ENCODE measurements at places on chromosomes 12 and 14. TPM values are rescaled to one million over a fixed set of nuclear protein-coding genes. Genes with fewer than 3 reads are reported as not detected.

The SLC10A1 gene
- total RNA-seq, result not detected

The ANKS1B gene
- 30.0 TPM for total RNA-seq

The SELPLG gene
- 13.0 TPM for total RNA-seq

The LPAR5 gene
- total RNA-seq, result 2.5 TPM

The KRT72 gene
- not detected for total RNA-seq

The TMEM63C gene
- 0.06 TPM for total RNA-seq

The DDX23 gene
- total RNA-seq, result 52.2 TPM

The TMEM119 gene
- 21.1 TPM for total RNA-seq

The ORAI1 gene
- total RNA-seq, result 11.0 TPM

The DLK1 gene
- not detected for total RNA-seq

The REP15 gene
- total RNA-seq, result 4.3 TPM

GRCh38 chr12:124405592-124405991 lies 110.7 kb downstream of the RFLNA start:
- no peaks in the 10 kb centered on the region for H3K36me3 ChIP-seq
- H3K4me3 ChIP-seq, result no peak overlapping the region
- H3K27ac ChIP-seq, result no peak overlapping the region
- no peaks in the 10 kb centered on the region for H3K4me1 ChIP-seq
- no peaks in the 10 kb centered on the region for H3K27me3 ChIP-seq

DNA sequence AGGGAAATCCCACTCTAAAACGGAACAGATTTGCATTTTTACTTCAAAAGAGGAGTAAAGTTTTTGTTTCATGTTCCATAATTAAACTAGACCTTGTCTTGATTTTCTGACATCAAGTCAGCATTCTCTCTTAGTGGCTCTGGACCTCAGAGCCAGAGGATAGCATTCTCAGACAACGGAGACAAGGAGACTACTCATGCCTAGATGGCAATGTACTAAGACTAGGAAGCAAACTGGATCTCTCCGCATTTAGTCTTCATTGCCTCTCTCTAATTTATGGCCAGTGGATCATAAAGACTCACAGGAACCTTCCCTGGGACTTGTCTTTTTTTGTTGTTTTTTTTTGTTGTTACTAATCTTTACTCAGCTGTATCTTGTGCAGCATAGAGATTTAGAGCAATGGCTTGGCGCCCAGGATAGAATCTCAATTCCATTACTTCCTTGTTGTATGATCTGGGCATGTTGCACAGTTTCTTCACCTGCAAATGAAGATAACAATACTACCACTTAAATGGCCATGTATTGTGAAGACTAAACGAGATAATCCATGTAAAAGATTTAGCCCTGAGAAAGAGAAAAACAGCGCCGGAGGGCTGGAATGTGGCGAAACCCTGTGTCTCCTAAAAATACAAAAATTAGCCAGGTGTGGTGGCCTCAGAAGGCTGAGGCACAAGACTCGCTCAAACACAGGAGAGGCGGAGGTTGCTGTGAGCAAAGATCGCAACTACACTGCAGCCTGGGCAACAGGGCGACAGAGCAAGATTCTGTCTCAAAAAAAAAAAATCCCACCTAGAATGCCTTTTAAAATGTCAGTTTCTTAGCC lies 4.0 kb upstream of the GEMIN2 start:
- no peak for DNase-seq
- H3K4me3 ChIP-seq, result no peak overlapping the region
- H3K36me3 ChIP-seq, result no peaks in the 10 kb centered on the region
- H3K27ac ChIP-seq, result no peak overlapping the region
- H3K27me3 ChIP-seq, result no peaks in the 10 kb centered on the region
- no peaks in the 10 kb centered on the region for H3K4me1 ChIP-seq

DNA sequence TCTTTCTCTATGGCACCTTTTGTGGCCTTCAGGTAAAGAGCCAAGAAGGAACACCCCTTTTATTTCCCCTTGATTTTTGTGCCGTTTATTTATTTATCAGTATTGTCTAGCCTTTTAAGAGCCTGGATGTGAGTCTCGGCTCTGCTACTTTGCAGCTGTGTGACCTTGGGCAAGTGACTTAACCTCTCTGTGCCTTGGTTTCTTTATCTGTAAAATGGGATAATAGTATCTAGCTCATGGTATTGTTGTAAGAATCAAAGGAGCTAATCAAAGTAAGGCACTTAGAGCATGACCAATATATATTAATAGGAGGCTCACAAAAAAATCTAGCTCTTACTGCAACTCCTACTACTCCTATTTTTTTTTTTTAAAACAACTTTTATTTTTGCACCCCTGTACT lies 179.7 kb downstream of the CHST11 start:
- H3K36me3 ChIP-seq, result no peaks in the 10 kb centered on the region
- no peaks in the 10 kb centered on the region for H3K4me1 ChIP-seq
- DNase-seq, result no peak

DNA sequence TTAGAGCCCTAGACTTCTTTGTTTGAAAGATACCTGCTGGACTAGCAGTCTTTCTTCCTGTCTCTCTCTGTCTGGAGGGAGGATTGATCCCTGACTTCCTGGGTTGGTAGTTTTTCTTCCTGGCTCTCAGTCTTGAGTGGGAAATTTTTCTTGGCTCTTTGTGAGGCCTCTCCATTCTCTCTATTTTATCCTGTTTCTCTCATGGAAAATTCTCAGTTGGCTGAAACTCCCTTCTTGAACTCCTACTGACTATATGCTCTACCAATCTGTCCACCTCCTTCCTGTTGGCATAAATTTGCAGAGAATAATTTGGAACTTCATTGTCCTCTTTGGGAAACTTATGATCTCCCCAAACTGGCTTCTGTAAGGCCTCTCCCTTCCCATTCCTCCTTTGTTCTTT lies 24.1 kb upstream of the MUCL1 start:
- no peaks in the 10 kb centered on the region for H3K27me3 ChIP-seq
- no peaks in the 10 kb centered on the region for H3K36me3 ChIP-seq
- no peak overlapping the region for H3K27ac ChIP-seq
- no peaks in the 10 kb centered on the region for H3K4me1 ChIP-seq
- no peak for DNase-seq

DNA sequence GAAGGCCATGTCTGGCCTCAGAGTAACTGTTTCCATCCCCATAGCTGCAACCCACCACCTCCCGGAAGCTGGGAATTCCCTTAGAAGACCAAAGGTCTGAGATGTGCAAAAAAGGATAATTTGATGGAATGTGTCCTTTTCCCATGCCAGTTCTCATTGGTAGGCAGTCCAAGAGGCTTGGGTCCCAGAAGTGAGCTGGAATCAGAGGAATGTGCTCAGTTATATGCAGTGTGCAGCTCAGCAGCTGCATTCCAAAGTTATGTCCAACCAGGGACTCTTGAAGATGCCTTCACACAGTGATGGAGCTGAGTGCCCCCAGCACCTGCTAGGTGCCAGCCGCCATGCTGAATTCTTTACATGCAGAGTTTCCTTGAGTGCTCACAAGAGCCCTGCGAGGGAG lies 583.9 kb upstream of the TBX3 start:
- H3K36me3 ChIP-seq, result no peaks in the 10 kb centered on the region
- no peaks in the 10 kb centered on the region for H3K27me3 ChIP-seq
- H3K4me1 ChIP-seq, result no peaks in the 10 kb centered on the region
- no peak overlapping the region for H3K4me3 ChIP-seq
- H3K27ac ChIP-seq, result no peak overlapping the region
- DNase-seq, result no peak

DNA sequence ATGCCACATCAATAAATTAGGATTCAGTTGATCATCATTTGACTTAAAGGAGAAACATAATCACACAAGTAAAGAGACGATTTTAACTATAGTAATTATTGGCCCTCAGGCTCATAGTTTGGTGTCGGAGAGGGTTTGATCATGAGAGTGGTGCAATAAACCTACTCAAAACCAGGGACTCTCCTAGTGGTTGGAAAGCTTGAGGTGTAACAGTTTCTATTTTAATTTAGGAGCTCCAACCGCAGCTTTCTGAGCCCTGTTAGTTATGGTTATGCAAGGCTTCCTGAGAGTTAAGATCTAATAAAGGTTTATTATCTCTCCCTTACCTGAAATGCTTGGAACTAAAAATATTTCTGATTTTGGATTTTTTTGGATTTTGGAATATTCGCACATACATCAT lies 36.4 kb downstream of the TMTC2 start:
- H3K4me1 ChIP-seq, result no peaks in the 10 kb centered on the region
- no peak overlapping the region for H3K4me3 ChIP-seq
- no peak for DNase-seq
- H3K27me3 ChIP-seq, result no peaks in the 10 kb centered on the region

DNA sequence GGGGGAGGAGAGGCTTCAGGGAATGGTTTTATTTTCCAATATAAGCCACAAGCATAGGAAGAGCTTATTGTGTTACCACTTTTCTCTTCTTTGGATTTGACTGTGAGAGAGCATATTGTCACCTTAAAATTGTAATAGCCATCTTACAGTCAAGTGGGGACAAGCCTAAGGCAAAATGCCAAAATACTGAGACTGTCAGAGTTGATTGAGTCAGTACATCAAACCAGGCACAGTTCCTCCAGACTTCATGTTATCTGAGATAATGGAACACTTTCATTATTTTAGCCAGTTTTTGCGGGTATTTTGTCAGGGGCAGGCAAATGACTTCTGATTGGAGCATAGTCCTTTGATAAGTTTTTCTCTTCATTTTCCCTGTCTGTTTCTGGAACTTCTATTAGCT lies 19.5 kb upstream of the NUBPL start:
- no peak overlapping the region for H3K4me3 ChIP-seq
- H3K4me1 ChIP-seq, result no peaks in the 10 kb centered on the region
- no peak for DNase-seq
- H3K27ac ChIP-seq, result no peak overlapping the region
- no peaks in the 10 kb centered on the region for H3K36me3 ChIP-seq

GRCh38 chr12:49955899-49956662 lies 5.5 kb downstream of the AQP2 start:
- no peak overlapping the region for H3K4me3 ChIP-seq
- no peaks in the 10 kb centered on the region for H3K36me3 ChIP-seq
- no peak for DNase-seq
- no peaks in the 10 kb centered on the region for H3K27me3 ChIP-seq

- no peaks in the 10 kb centered on the region for H3K36me3 ChIP-seq
- H3K27ac ChIP-seq, result no peak overlapping the region
- no peaks in the 10 kb centered on the region for H3K27me3 ChIP-seq
- no peak overlapping the region for H3K4me3 ChIP-seq
- DNase-seq, result no peak
- no peaks in the 10 kb centered on the region for H3K4me1 ChIP-seq
Observed at GRCh38 chr14:98955036-98955740, 316.8 kb downstream of the BCL11B start.

- no peaks in the 10 kb centered on the region for H3K27me3 ChIP-seq
- no peaks in the 10 kb centered on the region for H3K4me1 ChIP-seq
- H3K4me3 ChIP-seq, result no peak overlapping the region
- H3K36me3 ChIP-seq, result no peaks in the 10 kb centered on the region
- no peak overlapping the region for H3K27ac ChIP-seq
- no peak for DNase-seq
Observed at GRCh38 chr12:113287146-113287898, 47.6 kb downstream of the SLC8B1 start.

DNA sequence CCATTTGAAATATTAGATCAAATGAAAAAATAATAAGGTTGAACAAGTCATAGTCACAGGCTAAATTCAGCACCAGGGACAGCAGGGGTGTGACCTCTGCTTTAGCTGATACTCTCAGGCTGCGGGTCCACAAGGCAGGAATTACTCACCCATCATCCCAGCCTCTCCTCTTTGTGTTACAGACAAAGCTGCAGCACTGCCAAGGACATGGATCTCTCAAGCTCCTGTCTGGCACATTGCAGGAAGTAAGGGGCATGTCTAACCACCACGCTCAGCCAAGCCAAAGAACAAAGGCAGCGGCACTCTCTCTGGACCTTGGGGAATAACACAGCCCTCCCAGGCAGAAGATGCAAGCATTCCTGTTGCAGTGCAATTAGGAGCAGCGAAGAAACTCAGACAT lies 783.8 kb downstream of the VRK1 start:
- no peak overlapping the region for H3K4me3 ChIP-seq
- no peak overlapping the region for H3K27ac ChIP-seq
- H3K4me1 ChIP-seq, result no peaks in the 10 kb centered on the region
- H3K27me3 ChIP-seq, result peaks cover 1% of the 10 kb centered on the region
- no peak for DNase-seq

- no peaks in the 10 kb centered on the region for H3K27me3 ChIP-seq
- no peak overlapping the region for H3K27ac ChIP-seq
- H3K4me3 ChIP-seq, result no peak overlapping the region
- H3K36me3 ChIP-seq, result no peaks in the 10 kb centered on the region
- DNase-seq, result no peak
Observed at GRCh38 chr12:101441461-101442224, 33.5 kb upstream of the SPIC start.

- H3K36me3 ChIP-seq, result no peaks in the 10 kb centered on the region
- H3K27ac ChIP-seq, result no peak overlapping the region
- no peaks in the 10 kb centered on the region for H3K4me1 ChIP-seq
Observed at GRCh38 chr12:39533951-39534350, 85.7 kb downstream of the ABCD2 start.

- H3K4me1 ChIP-seq, result no peaks in the 10 kb centered on the region
- H3K27ac ChIP-seq, result no peak overlapping the region
- no peak overlapping the region for H3K4me3 ChIP-seq
- DNase-seq, result no peak
- H3K27me3 ChIP-seq, result no peaks in the 10 kb centered on the region
- H3K36me3 ChIP-seq, result no peaks in the 10 kb centered on the region
Observed at GRCh38 chr14:53109105-53110041, 43.8 kb downstream of the DDHD1 start.

DNA sequence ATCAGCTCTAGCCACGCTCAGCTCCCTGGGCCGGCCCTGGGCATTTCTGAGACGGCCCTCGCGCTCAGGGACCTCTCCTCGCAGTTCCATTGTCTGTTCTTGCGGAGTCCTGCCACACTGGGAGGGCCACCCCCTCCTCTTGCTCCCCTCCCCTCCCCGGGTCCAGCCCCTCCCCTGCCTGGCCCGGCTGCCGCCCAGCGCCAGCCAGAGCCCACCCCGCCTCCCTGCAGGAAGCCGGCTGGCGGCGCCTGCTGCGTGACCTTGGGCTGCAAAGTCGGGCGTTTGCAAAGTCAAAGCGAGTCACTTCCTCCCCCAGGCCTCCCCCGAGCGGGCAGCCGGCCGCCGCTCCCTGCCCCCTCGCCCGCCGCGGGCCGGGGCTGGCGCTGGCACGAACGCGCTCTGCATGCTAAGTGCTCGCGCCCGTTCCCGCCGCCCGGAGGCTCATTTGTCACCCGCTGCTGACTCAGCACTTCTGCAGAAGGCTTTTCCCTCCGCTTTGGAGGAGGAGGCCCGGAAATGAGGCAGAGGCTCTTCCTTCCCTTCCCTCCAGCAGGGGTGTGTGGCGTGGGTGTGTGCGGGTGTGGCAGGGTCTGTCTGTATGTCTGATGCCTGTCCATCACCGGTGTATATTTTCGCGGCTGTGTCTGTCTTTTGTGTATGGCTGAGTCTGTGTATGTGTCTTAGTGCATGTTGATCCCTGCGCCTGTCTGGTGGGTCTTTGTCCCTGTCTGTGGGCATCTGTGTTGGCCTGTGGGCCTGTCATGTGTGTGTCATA lies 72.0 kb downstream of the IRF2BPL start:
- H3K36me3 ChIP-seq, result no peaks in the 10 kb centered on the region
- H3K4me3 ChIP-seq, result no peak overlapping the region
- DNase-seq, result peak; percentile 96

GRCh38 chr14:81453166-81453766 lies 53.1 kb upstream of the STON2 start:
- no peaks in the 10 kb centered on the region for H3K27me3 ChIP-seq
- DNase-seq, result no peak
- H3K36me3 ChIP-seq, result no peaks in the 10 kb centered on the region

GRCh38 chr12:65607401-65607841 lies 216.9 kb upstream of the HMGA2 start:
- no peak for DNase-seq
- peaks cover 4% of the 10 kb centered on the region for H3K4me1 ChIP-seq
- no peaks in the 10 kb centered on the region for H3K27me3 ChIP-seq
- H3K4me3 ChIP-seq, result no peak overlapping the region
- H3K27ac ChIP-seq, result no peak overlapping the region
- H3K36me3 ChIP-seq, result no peaks in the 10 kb centered on the region

- peaks cover 19% of the 10 kb centered on the region for H3K36me3 ChIP-seq
- no peaks in the 10 kb centered on the region for H3K27me3 ChIP-seq
- no peak overlapping the region for H3K4me3 ChIP-seq
- DNase-seq, result no peak
Observed at GRCh38 chr12:131755305-131756113, 44.6 kb downstream of the SFSWAP start.

All from aorta (tissue), 5 donors.